ENCODE measurements at places on chromosomes 1 and 21.

- no peak for DNase-seq
Observed at GRCh38 chr1:200912737-200913407, 18.2 kb downstream of the INAVA start.

DNA sequence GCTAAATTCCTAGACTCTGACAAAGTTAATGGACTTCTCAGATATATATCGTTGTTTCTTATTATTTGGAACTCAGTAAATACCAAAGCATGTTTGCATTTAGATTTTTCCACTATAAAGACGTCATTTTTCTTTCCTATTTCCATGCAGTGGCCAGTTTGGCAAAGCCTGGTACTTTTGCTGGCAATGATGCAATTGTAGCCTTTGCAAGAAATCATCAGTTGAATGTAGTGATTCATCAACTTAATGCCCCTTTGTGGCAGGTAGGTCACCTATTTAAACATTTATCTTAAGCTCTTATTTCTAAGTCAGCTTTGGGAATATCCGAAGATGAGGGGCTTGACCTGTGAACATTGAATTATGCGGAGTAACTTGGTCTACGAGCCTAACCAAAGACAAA lies 12.0 kb downstream of the OTUD3 start:
- no peak for DNase-seq

- DNase-seq: peak; percentile 64
Observed at GRCh38 chr1:36088577-36089392, at the start of gene ADPRS. Gene ADPRS, plus strand, starts transcription at chr1:36088892. Its CDS starts 13 bp downstream, at chr1:36088905.

GRCh38 chr21:44880405-44881197 lies 7.1 kb upstream of the PTTG1IP start:
- DNase-seq: peak; percentile 79

- DNase-seq: no peak
Observed at GRCh38 chr1:5481889-5482288, 510.3 kb downstream of the NPHP4 start.

- no peak for DNase-seq
Observed at GRCh38 chr1:29896791-29897714, 660.7 kb downstream of the PTPRU start.

GRCh38 chr1:166354406-166354805 lies 187.6 kb upstream of the FAM78B start:
- DNase-seq: no peak

GRCh38 chr1:198649232-198649967 lies 10.6 kb downstream of the PTPRC start:
- DNase-seq: no peak

GRCh38 chr21:39818557-39818956 lies 48.7 kb upstream of the PCP4 start:
- no peak for DNase-seq

- no peak for DNase-seq
Observed at GRCh38 chr21:29185172-29185571, 54.7 kb downstream of the MAP3K7CL start.

DNA sequence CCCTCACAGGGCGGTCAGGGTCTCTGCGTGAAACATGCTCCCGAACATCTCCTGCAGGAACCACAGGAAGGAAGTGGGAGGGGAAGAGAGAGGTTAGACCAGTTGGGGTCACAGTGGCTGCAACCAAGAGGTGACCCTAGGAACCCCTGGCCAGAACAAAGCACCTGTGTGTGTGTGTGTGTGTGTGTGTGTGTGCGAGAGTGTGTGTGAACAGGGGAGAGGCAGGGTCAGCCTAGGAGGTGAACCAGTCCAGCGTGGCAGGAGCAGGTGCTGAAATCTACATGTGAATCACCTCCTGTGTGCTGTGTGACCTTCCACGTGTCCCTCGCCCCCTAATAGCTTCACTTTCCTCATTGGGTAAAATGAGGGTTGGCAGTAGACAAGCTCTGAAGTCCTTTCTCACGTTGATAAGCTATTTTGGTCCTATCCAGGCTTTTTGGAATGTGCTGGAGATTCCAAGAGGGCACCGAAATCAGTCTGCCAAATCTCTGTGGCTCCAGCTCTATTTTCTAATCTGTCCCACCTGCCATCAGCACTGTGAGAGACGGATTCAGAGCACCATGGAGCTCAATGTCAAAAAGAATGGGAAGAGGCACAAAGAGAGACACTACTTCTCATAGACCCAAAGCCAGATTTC lies 27.8 kb downstream of the SLC26A9 start:
- no peak for DNase-seq

DNA sequence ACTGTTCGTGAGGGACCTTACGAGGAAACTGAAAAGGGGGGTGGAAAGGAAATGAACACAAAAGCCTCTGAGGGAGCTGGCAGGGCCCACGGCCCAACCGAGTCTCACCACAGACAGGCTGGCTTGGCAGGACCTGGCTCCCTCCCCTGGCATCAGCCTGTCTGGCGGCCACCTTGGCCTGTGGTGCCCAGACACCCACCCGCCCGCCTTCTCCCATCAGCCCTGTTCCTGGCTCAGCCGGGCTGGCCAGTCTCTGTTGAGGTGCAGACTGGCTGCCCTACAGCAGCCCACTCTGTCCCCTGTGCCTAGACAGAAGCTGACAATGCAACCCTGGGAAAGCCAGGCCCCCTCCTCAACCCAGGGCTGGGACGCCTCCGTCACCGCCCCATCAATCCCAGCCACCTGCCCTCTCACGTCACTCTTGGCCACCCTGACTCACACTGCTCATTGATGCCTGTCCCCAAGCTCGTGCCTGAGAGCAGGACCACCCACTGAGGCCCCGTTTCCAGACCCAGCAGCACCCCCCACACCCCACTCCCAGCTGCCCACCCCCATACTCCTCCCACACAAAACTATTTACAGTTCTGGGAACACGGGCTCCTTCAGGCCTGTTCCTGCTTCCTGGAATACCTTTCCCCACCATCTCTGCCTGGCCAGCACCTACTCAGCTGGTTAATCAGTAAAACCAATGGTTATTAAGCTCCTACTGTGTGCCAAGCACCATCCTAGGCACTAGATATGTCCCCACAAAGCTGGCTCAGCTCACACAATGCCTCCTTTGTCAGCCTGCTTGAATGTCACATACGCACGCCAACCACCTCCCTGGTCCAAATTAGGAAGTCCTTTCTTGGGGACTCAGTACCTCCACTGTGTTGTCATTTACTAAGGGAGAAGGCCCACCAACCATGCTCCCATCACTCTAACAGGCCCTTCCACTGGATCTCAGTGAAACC lies 22.7 kb downstream of the SDC3 start:
- no peak for DNase-seq

GRCh38 chr1:86155807-86156565 lies 586 bp downstream of the COL24A1 start:
- DNase-seq: no peak

GRCh38 chr1:178579562-178579961 lies 66.7 kb downstream of the TEX35 start:
- no peak for DNase-seq

DNA sequence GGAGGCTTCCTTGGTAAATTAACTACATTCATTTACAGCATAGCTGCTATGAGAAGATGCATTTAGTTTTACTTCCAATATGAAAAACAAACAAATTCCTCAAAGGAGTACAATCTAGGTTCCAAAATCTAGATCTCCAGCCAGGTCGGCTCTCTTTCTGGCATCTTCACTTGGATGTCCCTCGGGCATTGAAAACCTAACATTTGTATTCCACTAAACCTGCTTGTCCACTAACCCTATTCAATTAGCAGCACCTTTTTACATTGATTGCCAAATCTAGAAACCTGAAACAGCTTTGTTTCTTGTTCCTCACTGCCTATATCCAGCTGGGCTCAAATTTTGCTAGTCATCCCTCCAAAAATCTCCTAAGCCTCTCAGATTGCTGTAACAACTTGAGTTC lies 14.3 kb upstream of the CXADR start:
- DNase-seq: no peak

GRCh38 chr1:38028105-38028591 lies 15.6 kb downstream of the UTP11 start:
- DNase-seq: peak; percentile 49
